ENCODE measurements at places on chromosomes 4 and X.

GRCh38 chr4:150265806-150266205, 187.6 kb downstream of the DCLK2 start:
- ATAC-seq, result no peak

GRCh38 chrX:31266203-31267076, 194.6 kb upstream of the FTHL17 start:
- peak; percentile 17 for ATAC-seq

GRCh38 chrX:15468036-15468435, 25.1 kb downstream of the PIR start:
- no peak for ATAC-seq

DNA sequence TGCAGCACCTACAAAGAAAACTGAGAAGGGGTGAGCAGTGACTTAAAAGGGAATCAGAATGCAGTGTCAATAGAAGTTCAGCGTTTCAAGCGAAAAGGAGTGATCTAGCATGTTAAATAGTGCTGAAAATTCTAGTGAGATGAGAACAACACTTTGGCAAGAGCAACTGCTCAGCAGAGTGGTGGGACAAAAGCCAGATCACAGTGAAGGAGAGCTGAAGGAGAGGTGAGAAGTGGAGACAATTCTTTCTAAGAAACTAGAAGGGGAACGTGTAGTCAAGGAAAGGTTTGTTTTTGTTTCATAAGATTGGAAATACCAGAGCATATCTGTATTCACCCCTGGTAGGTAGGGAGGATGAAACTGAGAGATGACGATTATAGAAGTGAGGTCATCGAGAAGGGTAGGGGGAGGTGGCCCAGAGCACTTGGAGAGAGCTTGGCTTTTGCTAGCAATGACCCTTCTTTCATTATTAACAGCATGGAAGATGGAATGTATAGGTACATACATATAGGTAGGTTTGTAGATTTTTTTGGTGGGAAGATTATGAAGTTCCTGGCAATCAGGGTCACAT, 33.7 kb downstream of the SRPX2 start:
- no peak for ATAC-seq

DNA sequence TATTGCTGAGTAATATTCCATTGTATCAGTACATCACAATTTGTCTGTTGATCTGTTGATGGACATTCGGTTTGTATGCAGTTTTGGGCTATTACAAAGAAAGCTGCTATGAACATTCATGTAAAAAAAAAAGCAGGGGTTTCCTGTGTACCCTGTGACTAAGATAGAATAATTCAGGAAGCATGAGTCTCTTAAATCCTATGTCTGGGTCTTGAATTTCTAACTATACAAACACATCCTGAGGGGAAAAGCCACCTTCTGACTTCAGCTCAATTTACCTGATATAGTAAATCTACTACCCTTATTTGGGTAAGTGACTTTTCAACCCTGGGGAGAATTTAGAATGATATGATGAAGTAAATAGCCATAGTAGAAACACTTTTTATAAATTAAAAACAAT, 94.6 kb upstream of the FUNDC1 start:
- no peak for ATAC-seq

GRCh38 chr4:140257461-140258305, 103.7 kb upstream of the MAML3 start:
- ATAC-seq, result no peak

DNA sequence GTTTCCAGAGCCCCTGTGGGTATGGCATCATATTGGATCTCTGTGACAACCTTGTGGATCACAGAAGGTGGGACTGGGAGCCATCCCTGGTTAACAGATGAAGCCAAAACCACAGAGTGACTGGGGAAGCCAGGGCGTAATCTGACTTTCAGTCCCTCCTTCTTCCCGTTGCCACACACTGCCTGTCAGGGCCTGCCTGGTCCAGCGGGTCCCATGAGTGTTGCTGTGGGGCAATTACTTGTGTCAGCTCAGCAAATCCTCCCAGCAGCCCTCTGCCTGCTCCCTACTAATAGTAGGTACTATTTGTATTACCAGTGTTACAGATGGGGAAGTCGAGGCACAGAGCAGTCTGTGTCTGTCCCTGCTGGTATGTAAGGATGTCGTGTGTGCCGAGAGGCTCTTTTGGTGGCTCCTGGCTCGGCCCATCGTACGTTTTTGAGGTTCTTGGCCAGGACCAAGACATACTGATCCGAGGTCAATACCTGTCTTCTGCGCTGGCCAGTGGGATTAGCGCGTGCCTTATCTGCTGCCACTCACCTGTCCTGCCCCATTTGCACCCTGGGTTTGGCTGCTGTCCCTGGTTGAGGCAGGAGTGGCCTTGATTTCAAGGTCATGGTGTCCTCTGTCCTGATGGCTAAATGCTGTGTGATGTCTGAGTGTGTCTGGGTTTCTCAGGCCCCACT, 5.7 kb downstream of the NSG1 start:
- ATAC-seq, result no peak

- no peak for ATAC-seq
Measured at GRCh38 chr4:148007314-148007760, 275.4 kb downstream of the ARHGAP10 start.

DNA sequence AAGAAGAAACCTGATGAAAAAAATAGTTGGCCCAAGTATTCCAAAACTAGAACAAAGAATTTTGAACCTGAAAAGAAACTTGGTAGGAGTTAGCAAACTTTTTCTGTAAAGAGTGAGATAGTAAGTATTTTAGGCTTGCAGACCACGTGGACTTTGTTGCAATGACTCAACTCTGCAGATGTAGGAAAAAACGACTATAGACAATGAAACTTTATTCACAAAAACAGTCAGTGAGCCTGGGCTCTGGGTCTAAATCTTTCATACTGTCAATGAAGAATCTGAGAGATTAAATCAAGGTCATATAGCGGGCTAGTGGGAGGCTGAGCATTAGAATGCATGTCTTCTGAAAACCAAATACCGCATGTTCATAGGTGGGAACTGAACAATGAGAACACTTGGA, 23.0 kb downstream of the SH3D19 start:
- ATAC-seq, result no peak
